Left lung (tissue), 14 donors: ENCODE measurements at places on chromosomes 1 and 21.

- no peak for DNase-seq
Measured at GRCh38 chr21:37276377-37276776, 9.2 kb upstream of the VPS26C start.

GRCh38 chr1:111904478-111905218, 84.8 kb downstream of the KCND3 start:
- DNase-seq, result no peak

DNA sequence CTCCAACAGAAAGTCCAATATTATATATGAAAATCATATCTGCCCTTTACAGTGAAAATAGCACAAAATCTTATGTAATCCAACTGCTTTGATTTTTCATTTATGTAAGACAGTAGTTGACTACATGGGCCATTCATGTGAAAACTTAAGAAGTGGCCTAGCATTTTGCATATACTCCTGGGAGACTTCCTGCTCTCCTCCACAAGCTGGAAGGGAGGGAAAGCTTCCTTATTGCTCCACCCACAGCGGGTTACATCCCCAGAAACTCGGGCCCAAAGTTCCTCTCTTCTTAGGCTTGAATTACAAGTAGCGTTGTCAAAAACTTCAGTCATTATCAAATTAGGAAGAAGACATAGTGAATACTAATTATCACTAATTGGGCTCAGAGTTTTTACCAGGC, 29.2 kb downstream of the FYB2 start:
- DNase-seq, result no peak

- DNase-seq, result no peak
Measured at GRCh38 chr1:150579945-150580642, 684 bp upstream of the MCL1 start.

DNA sequence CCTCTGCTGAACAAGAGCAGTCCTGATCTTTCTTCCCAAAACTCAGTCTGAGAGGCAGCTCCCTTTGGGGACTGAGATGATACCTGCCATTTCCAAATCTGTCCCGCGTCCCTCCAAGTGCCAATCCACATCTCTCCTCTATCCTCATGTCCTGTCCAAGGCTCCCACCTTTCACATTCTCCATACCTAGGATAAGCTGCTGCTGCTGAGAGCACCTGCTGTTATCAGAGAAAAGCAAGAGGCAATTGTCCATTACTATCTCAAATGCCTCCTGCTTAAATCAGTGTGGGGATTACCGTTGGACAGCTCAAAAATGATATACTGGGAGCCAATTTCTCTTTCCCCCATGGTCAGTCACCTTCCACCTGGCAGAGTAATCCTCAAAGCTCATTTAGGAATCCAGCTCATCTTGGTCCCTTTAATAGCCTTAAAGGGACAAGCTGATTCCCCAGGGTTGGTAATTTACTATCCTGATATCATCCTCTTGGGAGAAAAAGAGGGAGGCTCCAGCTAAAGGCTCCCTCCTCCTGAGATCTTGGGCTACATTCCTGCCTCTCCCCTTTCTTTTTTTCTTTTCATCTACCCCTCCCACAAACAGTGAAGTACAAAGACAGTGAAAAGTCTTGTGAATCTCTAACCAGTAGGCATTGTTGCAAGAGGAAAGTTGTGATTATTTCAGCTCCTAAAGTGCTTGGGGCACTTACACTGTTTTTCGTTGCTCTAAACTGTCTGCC, 278.1 kb upstream of the CAMK1G start:
- no peak for DNase-seq

DNA sequence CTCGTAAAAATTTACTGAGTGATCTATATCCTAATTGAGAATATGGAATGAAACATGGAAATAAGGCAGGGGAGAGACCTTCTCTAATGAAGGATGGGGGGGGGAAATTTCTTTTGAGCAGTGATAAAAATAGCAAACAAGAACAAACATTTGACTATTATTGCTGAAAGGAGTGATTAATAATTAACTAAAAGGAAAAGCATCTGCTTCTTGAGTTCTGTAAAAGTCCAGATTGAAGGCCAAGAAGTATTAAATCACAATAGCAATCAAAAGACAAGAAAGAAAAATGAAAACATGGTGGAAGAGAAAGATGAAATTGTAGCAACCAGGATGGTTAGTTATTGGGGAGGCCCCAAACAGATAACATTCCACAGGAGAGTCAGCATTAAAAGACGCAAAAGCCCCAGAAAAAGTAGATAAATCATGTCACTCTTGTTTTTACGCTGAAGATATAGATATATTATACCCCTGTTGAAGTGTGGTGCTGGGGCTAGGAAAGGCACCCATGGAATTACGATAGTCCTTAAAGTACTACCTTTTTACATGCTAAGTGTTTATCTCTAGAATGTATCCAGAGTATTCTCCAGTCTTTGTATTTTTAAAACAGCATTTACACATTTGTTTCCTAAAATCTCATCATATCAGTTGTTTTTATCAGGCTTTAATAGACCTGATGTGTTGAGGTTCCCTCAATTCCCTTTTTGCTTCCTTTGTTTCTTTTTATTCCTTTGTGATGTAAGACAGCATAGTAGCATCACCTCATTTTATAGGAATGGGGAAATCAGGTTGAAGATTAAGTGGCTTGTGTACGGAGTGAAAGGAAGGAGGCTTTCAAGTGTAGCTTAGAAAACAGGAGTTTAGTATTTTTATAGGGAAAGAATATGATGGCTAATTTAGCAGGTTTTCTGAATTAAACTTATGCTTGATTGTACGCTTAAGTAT, 28.9 kb downstream of the DISP1 start:
- no peak for DNase-seq

GRCh38 chr1:200602632-200603031, 17.9 kb downstream of the KIF14 start:
- DNase-seq, result no peak

GRCh38 chr1:151710187-151710840, 6.3 kb downstream of the CELF3 start:
- DNase-seq, result no peak

DNA sequence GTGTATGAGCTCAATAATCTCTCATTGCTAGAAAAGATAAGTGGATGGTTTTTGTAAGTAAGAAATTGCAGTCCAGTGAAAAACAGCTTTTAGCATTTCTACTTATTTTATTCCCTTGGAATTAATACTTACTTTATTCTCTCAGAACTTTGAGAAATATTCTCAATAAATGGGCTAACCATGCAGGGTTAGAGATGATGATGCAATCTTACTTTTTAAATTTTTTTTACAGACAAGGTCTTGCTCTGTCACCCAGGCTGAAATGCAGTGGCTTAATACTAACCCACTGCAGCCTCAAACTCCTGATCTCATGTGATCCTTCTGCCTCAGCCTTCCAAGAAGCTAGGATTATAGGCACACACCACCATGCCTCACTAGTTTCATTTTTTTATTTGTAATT, 440.8 kb upstream of the ZP4 start:
- DNase-seq, result no peak
